ENCODE measurements at places on chromosomes 1 and 21.

DNA sequence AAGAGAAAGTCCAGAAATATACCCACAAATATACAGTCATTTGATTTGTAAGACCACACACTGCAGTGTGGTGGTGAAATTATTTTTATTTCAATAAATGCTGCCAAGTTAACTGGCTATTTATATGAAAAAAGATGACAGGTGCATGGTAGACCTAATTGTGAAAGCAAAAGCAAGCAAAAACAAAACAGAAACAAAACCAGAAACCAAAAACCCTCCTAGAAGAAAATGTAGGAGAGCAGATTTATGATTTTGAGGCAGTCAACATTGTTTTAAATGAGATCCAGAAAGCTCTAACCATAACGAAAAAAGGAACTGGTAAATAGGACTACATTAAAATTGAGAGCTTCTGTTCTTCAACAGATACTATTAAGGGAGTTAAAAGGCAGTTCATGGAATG is 303.6 kb downstream of the PRDM2 start:
- no peak for DNase-seq

GRCh38 chr1:116334015-116334547 is 39.0 kb upstream of the ATP1A1 start:
- DNase-seq = no peak

DNA sequence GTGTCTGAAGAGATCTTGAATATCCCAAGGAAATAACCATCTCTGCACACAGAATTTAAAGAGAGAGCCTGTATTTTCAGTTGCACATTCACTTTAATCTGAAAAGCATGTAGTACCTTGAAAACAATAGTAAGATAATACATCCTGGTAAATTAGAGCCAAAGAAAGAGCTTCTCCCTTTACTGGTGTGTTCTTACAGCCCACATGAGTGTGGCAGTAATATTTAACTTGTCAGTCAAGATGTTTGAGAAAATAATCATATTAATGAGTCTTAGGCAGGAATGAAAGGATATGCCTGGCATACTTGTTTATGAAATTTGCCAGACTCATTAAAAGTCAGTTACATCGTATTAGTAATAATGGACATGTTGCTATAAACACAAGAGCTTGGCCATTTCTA is 908.4 kb upstream of the ADGRL4 start:
- DNase-seq = no peak

- no peak for DNase-seq
Measured at GRCh38 chr1:169081503-169082123, 24.9 kb upstream of the ATP1B1 start.

DNA sequence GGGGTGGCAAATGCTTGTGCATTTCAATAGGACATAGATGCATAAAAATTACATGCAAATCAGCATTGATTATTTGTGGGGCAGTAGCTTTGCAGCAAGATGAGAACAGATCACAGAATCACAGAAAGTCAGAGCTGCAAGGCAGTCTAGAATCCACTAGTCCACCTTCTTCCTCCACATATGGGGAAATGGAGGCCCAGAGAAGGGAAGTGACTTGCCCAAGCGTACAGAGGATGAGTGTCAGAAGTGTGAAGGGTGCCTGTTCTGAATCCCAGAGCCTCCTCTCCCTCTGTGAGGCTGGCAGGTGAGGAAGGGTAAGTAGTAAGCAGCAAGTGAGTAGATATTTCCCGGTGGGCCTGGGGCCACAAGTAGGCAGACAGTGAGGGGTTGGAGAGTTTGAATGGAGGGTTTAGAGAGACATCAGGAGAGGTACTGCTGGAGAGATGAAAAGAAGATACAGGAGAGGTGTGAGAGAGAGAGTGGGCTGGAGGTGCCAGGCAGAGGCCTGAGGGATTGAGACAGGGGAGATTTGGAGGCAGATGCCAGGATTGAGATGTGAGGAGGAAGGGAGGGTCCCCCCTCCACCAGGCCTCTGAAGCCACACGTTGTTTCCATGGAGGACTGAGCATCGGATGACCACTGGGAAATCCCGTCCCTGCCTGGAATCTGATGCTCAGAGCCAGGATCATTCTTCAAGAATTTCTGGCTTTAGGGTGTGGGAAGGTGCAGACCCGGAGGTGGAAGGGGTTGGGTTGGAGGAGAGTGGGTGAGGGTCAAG is 4.8 kb upstream of the MYOG start:
- no peak for DNase-seq

GRCh38 chr1:31757204-31757679 is 6.9 kb downstream of the ADGRB2 start:
- no peak for DNase-seq

GRCh38 chr1:220527908-220528678 is at the start of gene MARK1:
MARK1 (plus strand) TSS chr1:220528136; CDS start chr1:220528823, 687 bp downstream.
- no peak for DNase-seq

DNA sequence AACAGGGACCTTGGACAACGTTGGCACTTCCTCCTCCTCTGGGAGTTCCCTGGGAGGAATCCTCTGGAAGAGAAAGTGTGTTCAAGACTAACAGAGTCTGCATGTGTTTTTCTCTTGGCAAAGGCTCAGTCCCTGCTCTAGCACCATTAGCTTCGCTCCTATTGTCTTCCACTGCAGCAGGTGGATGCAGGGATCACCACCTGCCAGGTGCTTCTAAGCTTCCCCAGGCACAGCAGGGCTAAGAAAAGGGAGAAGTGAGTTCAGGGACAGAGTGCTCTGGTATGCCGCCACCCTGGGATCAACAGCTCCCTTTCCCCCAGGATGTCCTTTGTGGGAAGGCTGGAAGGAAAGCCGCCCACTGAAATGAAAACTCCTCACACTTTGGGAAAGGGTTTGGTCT is 43.9 kb upstream of the IL20 start:
- DNase-seq = no peak

- DNase-seq = no peak
Measured at GRCh38 chr1:95095833-95096217, 21.3 kb upstream of the TLCD4 start.

- no peak for DNase-seq
Measured at GRCh38 chr1:10338047-10338446, 60.8 kb upstream of the PGD start.

DNA sequence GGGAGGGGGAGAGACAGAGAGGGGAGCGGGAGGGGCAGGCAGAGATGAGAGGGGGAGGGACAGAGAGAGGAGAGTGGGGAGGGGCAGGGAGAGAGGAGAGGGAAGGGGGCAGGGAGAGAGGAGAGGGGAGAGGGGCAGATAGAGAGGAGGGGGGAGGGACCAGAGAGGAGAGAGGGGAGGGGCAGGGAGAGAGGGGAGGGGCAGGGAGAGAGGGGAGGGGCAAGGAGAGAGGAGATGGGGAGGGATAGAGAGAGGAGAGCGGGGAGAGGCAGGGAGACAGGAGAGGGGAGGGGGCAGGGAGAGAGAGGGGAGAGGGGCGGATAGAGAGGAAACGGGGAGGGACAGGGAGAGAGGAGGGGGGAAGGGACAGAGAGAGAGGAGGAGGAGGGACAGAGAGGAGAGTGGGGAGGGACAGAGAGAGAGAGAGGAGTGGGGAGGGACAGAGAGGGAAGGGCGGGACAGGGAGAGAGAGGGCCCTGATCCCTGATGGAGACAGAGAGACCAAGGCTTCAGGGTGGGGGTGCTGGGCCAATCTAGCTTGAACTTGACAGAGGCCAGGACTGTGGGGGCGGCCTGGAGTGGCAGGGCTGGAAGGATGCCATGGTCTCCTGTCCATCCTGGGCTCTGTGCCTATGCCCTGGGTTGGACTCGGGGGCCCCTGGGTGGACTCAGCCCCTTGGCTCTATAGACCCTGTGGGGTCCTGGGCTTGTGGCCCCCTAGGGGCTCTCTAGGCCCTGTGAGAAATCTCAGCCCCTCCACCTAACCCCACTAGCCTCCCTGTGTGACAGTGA is 43.6 kb downstream of the DMRTB1 start:
- no peak for DNase-seq

DNA sequence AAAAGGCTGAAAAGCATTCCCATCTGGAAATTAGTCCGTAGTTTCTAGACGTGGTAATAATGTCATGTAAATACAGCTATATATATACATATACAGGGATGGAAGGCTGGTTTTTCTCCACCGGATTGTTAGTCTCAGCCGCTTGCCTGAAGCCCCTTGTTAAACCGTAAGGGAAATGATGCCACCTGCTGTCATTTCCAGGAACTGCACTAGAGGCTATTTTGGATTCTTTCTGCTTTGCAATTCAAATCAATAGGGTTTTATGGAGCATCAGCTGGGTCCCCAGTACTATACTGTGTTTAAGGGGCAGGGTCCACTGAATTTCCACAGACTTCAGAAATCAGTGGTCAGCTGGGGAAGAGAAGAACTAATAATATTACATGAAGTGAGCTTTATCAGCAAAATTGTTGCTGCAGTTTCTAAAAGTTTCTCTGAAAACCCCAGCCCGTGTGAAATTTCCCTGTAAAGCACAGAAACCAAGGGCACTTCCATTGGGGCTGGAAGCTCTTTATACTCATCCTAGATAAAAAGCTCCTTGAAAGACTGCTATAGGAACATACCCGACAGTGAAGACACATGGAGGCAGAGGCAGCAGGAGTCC is 33.8 kb upstream of the MPZL1 start:
- peak; percentile 69 for DNase-seq

DNA sequence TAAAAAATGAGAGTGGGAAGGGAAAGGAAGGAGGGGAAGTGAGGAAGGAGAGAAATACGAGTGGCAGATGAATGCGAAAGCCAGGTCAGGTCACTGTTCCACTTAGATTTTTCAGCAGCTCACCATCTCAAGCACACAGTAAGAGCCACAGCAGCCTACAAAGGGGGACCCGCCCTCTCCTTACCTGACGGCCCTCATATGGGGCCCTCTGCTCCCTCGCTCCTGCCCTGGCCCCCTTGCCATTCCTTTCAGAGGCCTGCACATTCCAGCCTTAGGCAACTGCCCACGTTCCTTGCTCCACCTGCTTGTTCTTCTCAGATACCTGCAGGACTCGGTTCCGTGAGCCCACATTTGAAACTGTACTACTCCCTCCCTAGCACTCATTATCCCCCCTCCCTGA is 22.0 kb downstream of the VPS26C start:
- DNase-seq = no peak

- no peak for DNase-seq
Measured at GRCh38 chr1:92730476-92730875, 54.4 kb downstream of the EVI5 start.

GRCh38 chr1:76510672-76511557 is 356.4 kb upstream of the ST6GALNAC5 start:
- DNase-seq = no peak

DNA sequence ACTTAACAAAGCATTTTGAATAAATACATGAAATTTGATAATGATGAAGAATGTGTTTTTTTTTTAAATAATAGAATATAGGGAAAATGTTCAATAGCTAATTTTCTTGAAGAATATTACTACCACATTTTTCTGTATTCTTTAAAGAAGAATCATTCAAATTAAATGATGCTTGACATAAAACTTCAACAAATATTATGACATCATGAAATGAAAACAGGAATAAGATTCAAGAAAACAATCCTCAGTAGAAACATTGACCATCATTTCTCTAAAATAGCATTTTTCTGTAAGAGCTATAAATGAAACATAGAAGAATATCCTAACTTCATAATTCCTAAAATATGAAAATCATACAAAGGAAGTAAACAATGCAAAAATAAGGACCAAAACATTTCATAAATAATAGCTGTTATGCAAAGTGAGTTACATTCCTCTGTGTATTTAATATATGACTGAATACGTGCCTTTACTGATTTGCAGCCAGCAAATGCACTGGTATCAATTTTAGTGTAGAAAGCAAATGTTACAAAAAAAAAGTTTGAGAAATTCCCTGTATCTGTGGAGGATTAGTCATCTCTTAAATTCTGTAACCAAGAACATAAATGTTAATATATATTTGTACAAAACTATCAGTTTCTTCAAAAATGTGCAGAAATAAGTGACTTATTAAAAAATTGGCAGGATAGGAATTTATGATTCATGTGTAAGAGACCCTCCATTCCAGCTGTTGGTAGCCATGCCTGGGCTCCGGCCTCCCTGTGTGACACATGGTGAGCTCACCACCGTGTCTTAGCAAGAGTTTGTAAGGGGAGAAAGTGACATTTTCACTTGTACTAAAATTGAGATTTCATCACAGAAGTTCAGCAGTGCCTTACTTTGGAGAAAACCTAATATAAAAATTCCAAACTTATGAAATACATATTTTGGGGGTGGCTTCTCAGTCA is 15.0 kb upstream of the PTPN14 start:
- DNase-seq = no peak

DNA sequence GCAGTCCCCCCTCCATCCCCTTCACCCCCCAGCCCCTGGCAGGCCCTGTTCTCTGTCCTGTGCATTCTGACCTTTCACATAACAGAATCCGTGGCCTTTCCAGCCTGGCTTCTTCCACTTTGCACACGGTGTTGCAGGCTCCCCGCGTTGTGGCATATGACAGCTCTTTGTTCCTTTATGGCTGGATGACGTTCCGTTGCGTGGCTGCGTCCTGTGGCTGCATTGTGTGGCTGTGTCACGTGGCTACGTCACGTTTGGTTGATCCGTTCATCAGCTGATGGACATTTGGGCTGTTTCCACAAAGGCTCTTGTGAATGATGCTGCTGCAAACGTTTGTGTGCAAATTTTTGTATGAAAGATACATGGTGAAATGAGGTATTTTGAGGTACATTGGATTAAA is 53.3 kb downstream of the PDE9A start:
- no peak for DNase-seq

DNA sequence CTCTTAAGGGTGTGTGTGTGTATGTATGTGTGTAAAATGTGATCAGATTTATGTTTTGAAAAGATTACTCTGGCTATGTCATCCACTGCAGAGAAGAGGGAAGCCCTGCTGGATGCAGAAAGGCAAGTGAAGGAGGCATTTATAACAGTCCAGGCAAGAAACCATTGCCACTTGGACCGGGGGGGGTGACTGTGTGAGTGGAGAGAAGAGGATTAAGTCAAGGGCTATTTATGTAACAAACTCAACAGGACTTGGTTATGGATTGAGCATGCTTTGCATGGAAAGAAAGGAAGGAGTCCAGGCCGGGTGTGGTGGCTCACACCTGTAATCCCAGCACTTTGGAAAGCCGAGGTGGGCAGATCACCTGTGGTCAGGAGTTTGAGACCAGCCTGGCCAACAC is 143.0 kb downstream of the URB2 start:
- DNase-seq = no peak

- DNase-seq = no peak
Measured at GRCh38 chr1:84345220-84345619, 43.7 kb downstream of the SAMD13 start.

- DNase-seq = no peak
Measured at GRCh38 chr1:199264911-199265310, 626.1 kb downstream of the PTPRC start.

- DNase-seq = no peak
Measured at GRCh38 chr1:192904438-192904895, 95.6 kb downstream of the RGS2 start.

- no peak for DNase-seq
Measured at GRCh38 chr1:25795211-25795610, 4.8 kb upstream of the SELENON start.

GRCh38 chr1:176617881-176618280 is 154.9 kb downstream of the PAPPA2 start:
- no peak for DNase-seq

GRCh38 chr1:53503433-53504217 is 44.4 kb downstream of the DMRTB1 start:
- DNase-seq = no peak

GRCh38 chr1:219398815-219399396 is 214.0 kb downstream of the ZC3H11B start:
- DNase-seq = no peak

Data from NCI-H1048 (cell line).